ENCODE measurements at places on chromosomes 11 and 22.

DNA sequence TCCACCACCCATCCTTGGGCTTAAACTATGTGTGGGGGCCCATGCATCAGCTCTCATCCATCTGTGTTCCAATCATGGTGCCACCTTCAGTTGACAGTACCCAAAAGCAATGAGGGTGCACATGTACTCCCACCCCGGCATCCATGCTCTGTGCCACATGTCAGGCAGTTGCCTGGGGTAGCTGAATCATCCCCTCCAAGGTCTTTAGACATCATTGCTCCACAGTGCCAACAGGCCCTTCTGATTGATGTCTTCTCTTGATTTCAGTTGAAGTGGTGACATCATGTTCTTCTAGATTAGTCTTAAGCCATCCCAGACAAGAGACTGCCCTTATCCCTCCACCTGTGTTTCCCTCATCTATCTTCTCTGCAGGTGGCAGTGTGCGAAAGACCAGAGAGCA lies 42.5 kb downstream of the TMPRSS5 start:
- no peak for DNase-seq

DNA sequence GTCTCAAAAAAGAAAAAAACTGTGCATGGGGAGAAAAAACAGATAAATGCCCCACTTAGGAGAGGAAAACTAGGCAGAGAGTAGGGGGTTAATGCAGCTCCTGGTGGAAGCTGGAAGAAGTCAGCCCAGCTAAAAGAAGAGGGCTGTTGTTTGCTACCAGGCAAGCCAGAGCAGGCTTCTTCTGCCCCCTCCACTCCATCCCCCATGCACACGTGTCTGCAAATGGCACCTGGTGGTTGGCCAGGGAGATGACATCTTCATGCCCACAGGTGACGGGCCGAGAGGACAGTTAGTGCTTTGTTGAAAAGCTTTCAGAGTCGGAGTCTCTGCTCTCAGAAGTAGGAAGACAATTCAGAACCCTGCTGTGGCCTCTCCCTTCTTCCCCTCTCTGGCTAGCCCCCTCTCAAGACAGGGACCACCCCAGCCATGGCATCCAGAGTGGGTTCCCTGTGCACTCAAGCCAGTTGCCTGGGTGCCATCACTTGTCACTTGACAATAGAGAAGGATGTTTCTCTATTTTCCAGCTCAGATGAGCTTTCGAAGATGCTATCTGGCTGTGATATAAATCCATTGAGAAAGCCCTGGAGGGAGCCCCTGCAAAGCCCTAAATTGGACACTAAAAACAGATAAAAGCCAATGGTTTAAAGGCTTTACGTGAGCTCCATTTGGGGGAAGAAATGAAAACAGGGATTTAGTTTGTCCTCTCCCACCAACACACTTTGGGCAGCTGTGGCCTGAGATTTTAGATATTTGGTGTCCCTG lies 142.0 kb downstream of the TRIM29 start:
- no peak for DNase-seq

GRCh38 chr22:21000207-21000986 lies 1.5 kb downstream of the THAP7 start:
- DNase-seq, result peak; percentile 58

- DNase-seq, result peak; percentile 55
These were observed 1.2 kb downstream of the PHLDA2 start for GRCh38 chr11:2927851-2928604.

DNA sequence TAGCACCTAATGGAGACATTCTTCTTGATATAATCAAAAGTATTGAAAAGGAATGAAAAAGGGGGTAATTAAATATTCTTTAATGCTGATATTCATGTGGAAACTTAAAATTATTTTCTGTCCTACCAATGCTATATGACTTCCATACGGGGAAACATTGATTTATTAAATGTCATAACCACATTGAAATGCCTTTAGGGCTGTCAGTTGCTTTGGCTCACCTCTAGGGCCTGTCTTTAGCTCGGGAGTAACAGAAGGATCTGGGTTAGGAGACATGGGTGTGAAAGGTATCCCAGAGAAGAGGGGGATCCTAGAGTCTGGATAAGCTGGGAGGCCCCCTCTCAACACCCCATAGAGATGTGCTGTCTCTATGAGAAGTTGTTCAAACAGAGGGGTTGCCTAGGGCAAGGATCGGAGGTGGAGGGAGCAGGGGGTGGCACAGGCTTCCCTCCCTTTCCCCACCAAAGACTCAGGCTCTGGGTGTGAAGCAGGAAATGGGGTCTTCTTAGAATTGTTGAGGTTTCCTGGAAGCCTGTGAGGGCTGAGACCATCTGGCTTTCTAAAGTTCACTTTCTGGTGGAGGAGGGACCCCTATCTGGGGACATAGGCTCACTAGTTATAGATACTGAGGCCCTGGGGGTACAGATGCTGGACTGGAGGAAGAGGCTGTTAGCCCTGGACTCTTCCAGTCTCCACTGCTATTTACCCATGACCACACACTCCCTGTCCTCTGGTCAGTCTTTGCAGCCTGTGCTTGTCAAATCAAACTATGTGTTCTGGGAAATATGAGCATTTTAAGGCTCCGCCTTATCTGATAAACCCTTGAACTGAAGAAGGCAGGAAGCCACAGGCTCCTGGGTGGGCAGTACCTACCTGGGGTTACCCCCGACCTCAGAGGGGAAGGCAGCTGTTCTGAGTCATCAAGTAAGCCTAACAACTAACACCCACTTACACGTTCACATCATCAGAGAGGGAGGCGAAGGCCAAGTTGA lies 55.8 kb upstream of the RRAS2 start:
- DNase-seq, result no peak

DNA sequence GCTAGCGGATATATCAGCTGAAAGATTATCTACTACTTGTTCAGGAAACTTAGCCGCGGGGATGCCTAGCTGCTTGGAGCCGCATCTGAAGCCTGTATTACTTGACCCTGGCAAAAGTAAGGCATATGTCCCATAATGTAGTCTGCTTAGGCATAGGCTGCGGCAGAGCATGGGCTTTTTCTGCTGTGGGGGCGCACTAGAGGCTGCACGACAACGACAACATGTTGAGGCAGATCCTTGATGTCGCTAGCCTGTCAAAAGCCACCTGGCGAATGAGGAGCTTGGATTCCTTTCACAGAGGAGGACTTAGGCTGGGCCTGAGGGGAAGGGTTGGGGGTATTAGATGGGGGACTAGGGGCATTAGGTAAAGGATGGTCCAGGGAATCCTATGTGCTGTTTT lies 1.1 kb upstream of the OR52N2 start:
- DNase-seq, result no peak

GRCh38 chr11:37109286-37109585 lies 511.2 kb upstream of the RAG2 start:
- no peak for DNase-seq

GRCh38 chr11:72826191-72826941 lies 12.2 kb downstream of the ATG16L2 start:
- no peak for DNase-seq
